ENCODE measurements at places on chromosomes 12 and 14.
A peak's percentile ranks its signal among the peaks of the same experiment; 100 is the strongest.

DNA sequence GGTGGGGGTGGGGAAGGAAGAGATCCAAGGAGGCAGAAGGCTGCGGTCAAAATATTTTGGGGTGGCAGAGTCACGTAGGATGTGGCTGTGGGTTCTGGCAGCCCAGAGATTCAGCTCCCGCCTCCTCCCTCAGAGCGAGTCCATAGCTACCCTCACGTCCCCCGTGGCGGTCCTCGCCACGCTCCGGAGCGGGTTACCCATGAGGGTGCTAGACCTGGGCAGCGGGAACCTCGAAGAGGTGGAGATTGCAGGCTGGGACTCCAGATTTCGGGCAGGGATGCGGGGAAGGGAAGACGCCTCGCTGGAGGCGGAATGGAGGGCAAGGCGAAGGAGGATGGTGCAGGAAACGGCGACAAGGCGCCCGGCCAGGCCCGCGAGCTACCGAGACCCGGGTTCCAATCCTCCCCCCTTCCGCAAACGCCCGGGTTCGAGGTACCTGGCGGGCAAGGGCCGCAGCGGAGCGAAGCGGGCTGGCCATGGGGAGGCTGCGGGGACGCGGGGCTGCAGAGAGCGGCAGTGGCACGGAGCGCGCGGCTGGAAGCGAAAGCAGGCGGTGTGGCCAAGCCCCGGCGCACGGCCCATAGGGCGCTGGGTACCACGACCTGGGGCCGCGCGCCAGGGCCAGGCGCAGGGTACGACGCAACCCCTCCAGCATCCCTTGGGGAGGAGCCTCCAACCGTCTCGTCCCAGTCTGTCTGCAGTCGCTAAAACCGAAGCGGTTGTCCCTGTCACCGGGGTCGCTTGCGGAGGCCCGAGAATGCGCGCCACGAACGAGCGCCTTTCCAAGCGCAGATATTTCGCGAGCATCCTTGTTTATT is 46.2 kb downstream of the BCAT1 start:
- peak; percentile 75 for DNase-seq

DNA sequence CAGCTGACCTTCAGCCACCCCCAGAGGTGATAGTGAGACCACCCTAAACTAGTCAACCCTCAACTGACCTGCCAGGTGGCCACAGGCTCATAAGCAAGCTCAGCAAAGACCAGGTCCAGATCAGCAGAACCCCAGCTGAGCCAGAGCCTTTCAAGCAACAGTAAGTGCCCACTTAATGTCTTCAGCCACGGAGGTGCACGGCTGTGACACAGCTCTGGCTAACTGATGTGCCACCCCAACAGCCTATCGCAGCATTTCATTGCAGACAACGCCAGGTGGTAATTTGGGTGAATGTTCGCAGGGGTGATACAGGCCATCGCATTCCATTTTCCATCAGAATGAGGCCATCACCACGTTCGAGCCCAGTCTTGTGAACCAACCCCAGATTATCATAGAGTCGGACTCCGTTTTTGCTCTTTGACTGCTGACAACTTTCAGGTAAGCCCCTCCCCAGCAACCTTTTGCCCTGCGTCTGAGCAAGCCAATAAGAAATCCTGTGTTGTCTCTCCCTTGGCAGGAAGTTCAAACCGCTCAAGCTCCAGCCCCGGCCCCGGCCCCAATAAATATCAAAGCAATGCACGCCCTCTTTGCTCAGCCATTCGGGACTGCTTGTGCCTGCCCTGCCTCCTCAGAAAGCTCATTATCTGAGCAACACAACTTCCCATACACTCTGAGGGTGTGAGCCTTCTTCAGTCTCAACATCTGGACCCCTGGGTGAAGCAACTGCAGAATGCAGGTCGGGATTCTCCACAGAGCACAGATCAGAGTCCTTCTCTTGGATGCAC is 44.4 kb downstream of the JAG2 start:
- no peak for DNase-seq

DNA sequence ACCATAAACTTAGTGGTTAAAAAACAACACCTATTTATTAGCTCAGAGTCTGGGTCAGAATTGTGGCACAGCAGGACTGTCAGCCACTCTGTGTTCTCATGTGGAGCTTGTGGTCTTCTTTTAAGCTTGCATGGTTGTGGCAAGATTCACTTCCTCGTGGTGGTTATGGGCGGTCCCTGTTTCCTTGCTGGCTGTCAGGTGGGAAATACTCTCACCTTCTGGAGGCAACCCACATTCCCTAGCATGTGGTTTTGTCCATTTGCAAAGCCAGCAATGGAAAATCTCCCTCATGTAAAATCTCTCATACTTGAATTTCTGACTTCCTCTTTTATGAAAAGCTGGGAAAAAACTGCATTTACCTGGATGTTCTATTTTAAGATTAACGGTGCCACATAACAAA is 229.8 kb downstream of the ALX1 start:
- DNase-seq = no peak

DNA sequence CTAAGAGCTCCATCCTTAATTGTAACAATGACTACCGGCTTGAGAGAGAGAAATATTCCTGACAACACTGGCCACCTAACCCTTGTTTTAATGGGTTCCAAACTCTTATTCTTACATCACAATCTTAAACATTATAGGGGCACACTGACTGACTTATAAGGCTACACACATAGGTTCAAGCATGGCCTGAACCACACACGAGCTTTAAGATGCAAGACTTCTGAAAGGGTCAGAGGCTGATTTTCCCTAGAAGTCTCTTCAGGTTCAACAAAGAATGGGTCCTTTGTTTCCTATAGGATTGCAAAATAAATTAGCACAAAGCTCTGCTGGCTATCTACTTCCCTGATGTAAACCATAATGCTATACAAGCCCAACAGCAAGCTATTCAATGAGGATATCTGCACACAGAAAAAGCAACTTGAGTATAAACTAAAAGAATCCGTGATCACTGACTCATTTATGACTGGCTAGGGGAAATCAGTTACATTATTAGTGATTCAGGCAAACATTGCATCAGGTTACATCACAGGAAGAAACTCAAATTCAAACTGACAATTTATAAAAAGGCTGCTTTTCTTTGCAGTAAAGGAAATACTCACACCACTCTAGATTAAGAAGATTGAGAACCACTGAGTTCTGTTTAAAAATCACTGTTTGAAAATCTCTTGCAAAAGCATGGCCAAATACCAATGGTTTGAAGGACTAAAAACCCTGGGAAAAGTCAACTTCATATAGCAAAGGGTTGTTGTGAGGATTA is 8.5 kb downstream of the BTG1 start:
- DNase-seq = no peak

DNA sequence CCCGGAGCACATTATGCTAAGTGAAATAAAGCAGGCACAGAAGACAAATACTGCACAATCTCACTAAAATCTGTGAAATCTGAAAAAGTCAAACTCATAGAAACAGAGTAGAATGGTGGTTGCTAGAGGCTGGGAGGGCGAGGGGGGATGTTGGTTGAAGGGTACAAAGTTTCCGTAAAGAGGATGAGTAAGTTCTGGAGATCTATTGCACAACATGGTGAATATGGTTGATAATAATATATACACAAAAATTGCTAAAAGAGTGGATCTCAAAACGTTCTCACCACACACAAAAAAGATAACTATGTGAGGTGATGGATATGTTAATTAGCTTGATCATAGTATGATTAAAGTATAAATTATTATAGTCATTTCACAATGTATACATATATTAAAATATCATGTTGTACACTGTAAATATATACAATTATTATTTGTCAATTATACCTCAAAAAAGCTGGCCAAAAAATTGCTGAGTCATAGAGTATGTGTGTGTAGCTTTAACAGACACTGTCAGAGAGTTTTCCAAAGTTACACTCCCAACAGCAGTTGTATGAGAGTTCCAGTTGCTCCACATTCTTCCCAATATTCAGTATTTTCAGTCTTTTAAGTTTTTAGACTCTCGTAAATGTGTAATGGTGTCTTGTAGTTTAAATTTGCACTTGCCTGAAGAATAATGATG is 19.3 kb upstream of the SIX1 start:
- no peak for DNase-seq

DNA sequence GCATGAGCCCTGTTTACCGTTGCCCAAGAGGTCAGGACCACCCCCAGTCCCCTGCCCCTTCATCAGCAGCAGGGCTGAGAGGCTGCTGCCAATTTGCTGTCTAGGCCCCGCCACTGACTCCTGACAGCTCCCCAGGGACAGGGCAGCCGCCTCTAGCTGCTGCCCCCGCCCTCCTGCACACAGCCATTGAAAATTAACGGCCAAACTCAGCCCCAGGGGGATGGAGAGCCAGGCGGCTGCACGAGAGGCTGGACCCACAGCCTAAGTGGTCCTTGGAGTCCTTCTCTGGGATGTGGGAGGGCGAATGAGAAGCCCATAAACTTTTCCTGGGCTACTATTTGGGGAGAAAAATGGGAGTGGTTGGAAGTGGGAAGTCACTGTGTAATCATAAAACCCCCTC is 4.6 kb downstream of the FOXN4 start:
- DNase-seq = no peak

- no peak for DNase-seq
Measured at GRCh38 chr12:62776997-62777396, 158.0 kb downstream of the PPM1H start.

- no peak for DNase-seq
Measured at GRCh38 chr14:27181333-27181732, 583.5 kb upstream of the NOVA1 start.

DNA sequence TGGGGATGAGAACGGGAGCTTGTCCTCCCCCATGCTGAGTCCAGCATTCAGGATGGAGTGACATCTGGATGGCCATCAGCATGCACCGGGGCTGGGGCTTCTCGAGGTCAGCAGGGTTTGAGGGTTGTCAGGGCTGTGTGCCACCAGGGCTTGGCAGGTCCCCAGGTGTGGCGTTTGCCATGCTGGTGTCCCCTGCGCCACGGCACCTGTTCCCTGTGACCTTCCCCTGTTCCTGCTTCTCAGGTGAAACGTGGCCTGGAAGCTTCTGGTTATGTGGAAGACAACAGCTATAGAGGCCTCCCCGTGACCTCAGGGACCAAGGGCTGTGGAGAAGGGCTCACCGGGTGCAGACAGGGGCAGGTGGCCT is 152.4 kb downstream of the KIF26A start:
- DNase-seq = peak; percentile 46

- DNase-seq = no peak
Measured at GRCh38 chr12:8947737-8948136, 1.7 kb downstream of the M6PR start.

- DNase-seq = peak; percentile 34
Measured at GRCh38 chr14:23445773-23446172, 10.3 kb upstream of the MYH7 start.

GRCh38 chr12:3090240-3091037 is 13.3 kb downstream of the TSPAN9 start:
- DNase-seq = no peak

DNA sequence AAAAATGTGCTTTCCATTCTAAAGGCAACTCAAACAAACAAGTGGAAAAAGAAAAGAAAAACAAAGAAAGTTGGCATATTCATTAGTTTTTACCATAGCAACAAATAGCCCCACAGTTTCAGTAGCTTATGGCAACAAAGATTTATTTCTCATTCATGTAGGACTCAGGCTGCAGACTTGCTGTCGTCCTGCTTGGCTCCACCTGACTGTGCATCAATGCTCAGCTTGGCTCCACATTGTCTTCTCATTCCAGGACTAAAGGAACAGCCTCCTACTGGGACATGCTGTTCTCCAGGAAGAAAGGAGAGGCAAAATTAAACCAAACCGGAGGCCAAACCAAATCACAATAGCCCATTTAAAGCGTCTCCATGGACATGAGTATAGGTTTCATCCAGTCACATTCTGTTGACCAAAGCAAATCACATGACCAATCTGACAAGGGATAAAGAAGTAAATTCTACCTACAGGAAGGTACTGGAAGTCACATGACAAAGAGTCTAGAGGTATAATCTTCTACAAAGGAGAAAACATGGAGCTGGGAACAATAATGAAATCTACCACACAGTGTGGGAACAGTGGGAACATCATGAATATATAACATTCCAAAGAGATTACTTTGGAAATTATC is 222.5 kb downstream of the PIK3C2G start:
- no peak for DNase-seq

DNA sequence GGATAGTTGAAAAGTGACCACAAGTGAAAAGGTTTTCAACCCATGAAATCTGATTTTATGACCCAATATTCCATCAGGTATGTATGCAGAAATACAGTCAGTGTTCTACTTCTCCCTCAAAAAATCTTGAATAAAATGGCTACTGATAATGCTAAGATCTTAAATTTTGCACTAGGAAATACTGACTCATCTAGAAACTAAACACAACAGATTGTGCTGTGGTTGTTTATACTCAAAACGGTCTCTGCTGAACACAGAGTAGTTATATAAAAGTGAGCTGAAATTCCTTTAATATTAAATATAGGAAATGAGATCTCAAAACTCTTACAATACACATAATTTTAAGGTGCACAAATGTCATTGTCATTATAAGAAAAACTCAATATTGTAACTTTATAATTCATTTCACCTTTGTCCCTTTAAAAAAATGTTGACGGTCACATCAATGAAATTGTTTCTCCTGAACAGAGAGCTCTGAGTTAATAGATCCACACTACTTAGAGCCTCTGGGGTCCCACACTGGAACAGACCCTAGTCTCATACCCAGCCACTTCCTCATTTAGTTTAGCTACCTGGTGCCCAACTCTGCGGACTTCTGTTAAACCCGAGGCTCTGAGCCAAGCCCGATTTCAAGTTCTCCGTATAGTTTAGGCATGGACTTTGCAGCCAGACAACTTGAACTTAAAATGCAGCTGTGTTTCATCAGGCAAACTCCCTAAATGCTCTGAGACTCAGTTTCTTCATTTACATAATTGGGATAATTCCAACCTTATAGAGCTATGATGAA is 9.3 kb downstream of the COCH start:
- DNase-seq = no peak

- no peak for DNase-seq
Measured at GRCh38 chr14:90355540-90356518, 24.1 kb upstream of the NRDE2 start.

- DNase-seq = no peak
Measured at GRCh38 chr12:2652401-2653081, 142.2 kb upstream of the FKBP4 start.

DNA sequence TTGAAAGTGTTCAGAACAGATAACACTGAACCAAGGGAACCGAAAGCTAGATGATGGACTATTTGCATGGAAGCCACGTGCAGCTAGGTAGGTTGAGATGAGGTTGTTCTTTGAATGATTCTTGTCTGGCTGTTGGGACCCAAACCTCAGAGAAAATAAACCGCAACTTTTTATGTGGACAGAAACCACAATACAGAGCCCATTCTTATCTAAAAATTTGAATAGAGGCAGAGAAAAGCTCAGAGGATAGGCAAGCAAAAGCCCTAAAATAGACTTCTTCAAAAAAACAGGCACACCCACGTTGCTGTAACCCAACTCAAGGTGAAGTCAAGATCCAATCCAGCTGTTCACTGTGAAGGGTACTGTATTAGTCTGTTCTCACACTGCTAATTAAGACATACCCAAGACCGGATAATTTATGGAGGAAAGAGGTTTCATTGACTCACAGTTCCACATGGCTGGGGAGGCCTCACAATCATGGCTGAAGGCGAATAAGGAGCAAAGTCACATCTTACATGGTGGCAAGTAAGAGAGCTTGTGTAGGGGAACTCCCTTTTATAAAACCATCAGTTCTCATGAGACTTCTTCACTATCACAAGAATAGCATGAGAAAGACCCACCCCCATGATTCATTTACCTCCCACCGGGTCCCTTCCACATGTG is 353.8 kb downstream of the AACS start:
- no peak for DNase-seq

Measured in ecto neural progenitor cell (in vitro differentiated cells).